A673 (cell line): ENCODE measurements at places on chromosomes 6 and 20.

- no peak for DNase-seq
- H3K4me3 ChIP-seq = no peak overlapping the region
- peaks cover 33% of the 10 kb centered on the region for H3K4me1 ChIP-seq
- no peaks in the 10 kb centered on the region for H3K27me3 ChIP-seq
- no peak overlapping the region for H3K27ac ChIP-seq
- H3K36me3 ChIP-seq = peaks cover 3% of the 10 kb centered on the region
Measured at GRCh38 chr20:36847009-36847709, 28.8 kb upstream of the TLDC2 start.

DNA sequence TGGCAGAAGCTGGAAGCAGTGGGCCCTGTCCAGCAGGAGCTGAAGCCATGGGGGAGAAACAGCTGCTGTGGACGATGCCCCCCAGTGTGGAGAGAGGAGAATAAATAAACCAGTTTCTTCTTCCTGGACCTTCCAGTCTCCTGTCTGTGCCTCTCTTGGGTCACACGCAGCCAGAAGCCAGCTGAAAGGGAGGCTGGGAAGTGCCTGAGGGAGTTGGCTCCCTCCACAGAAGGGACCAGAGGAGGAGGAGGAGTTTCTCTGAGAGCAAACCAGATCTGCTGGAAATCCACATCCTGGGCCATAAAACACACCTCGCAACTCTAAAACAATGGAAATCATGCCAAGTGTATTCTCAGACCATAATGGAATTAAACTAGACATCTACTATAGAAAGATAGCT lies 577.0 kb downstream of the CDH26 start:
- no peaks in the 10 kb centered on the region for H3K4me1 ChIP-seq
- H3K36me3 ChIP-seq = no peaks in the 10 kb centered on the region
- no peaks in the 10 kb centered on the region for H3K27me3 ChIP-seq
- H3K4me3 ChIP-seq = no peak overlapping the region
- H3K27ac ChIP-seq = no peak overlapping the region

DNA sequence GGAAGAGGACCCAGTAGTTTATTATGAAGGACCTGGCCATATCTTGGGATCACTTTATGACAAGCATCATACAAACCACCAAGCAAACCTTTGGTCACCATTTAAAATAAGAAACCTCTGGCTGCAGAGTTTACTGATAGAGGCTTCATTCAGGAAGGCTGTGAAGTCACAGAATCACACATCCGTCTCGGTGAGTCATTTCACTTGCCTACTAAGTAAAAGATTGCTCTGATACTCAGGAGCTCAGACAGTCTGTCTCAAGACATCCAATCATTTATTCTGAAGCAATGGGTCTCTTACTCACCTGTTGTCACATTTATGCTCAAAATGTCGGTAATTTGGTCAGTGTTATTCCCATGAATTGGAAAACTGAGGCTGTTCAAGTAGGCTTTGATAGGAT lies 33.7 kb downstream of the ADGRF5 start:
- H3K27me3 ChIP-seq = peaks cover 13% of the 10 kb centered on the region
- H3K4me3 ChIP-seq = no peak overlapping the region
- no peaks in the 10 kb centered on the region for H3K4me1 ChIP-seq
- no peak overlapping the region for H3K27ac ChIP-seq

DNA sequence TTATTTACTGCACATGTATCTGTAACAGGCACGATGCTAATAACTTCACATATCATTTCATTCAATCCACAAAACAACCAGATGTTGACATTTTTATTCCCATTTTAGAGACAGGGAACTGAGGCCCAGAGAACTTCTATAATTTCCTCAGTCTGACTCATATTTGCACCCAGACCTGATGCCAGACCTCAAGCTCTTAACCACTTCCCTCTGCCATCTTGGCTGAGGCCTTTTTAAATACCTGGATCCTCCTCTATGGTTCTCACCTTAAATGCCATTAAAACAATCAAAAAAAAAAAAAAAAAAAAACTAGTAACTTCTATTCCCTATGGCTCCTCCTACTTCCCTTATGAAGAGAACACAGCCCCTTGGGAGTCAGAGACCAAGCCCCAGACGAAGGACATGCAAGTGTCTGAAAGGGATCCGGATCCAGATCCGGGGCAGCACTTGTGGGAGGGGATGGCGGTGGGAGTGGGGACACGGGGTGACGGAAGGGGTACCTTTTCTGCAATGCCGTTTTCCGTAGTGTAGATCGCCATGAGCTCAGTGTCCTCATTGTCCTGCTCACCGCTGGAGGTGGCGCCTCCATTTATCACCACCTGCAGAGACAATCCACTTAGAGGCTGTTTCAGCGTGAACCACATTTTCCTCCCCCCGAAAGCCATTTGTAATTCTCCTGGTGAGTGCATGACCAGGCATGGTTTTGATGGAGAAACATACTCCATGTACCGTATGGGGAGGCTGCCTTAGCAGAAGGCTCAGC lies 88.7 kb downstream of the SLC23A2 start:
- H3K36me3 ChIP-seq = no peaks in the 10 kb centered on the region
- no peaks in the 10 kb centered on the region for H3K27me3 ChIP-seq
- H3K27ac ChIP-seq = no peak overlapping the region
- H3K4me1 ChIP-seq = no peaks in the 10 kb centered on the region
- H3K4me3 ChIP-seq = no peak overlapping the region

DNA sequence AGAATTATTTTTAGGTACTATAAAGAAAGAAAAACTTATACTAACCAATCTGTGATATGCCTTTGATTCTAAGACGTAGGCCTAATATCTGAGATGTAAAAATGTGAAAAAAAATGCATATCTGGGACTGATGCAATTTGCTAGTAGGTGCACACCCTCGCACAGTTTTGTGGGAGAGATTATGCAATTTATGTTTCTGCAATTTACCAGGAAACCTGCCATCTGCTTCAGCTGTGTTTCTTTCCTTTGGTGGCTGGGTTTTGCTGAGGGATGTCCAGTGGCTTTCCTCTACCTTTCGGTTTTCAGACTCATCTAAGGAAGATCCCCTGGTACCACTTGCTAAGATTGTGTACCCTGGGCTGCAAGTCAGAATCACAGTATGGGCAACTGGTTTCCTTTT lies 186.9 kb downstream of the ZFP64 start:
- H3K4me3 ChIP-seq = no peak overlapping the region
- H3K27me3 ChIP-seq = no peaks in the 10 kb centered on the region
- H3K4me1 ChIP-seq = peaks cover 39% of the 10 kb centered on the region
- no peak for DNase-seq
- peak overlapping the region; percentile 64 for H3K27ac ChIP-seq
- H3K36me3 ChIP-seq = no peaks in the 10 kb centered on the region
